ENCODE measurements at places on chromosomes 5 and 9.

- no peak for DNase-seq
Measured at GRCh38 chr9:107782789-107783188, 293.2 kb upstream of the KLF4 start.

GRCh38 chr9:107029146-107029545, 166.2 kb downstream of the ZNF462 start:
- no peak for DNase-seq

DNA sequence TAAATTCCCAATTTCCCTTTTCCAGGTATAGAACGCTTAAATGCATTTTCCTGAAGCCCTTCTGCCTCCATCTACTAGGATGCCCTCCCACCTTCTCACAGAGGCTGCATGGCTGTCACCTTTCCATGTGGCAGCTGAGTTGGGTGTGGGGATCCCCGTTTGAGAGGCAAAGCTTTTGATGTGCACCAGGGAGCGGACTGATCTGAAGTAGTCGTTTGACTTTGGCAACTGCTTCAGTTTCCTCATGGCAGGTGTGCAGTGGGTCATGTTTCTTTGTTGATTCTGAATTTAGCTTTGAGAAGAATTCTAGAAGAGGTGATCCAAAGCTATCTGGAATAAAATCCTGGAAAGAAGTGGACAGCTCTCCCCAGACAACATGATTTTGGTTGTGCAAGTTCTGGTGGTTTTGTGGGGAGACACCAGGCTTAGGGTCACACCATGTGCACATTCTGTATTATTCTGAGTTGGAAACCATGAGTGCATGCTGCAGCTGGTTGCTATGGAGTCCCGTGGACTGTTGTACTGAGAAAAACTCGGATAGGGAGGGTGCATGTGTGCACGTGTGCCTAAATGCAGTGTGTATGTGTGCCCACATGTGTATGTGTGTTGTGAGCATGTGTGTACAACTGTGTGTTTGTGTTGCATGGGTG, 63.5 kb downstream of the GADD45G start:
- DNase-seq: no peak

DNA sequence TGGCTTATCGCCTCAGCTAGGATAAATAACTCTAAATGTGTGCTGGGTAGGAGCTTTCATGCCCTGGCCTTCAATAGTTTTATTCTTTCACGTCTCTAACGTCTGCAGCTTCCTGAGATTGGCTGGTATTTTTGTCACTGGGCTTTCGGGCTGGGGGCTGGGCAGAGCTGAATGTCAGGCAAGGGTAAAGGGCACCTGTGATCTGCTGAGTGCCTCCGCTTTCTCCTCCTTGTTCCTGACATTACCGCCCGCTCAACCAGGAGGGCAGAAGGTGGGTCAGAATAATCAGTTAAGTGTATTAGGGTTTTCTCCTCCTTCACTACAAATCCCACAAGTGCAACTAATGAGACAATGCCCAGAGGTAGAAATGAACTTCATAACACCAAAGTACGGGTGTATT, 216.6 kb downstream of the TSSK1B start:
- DNase-seq: no peak

- no peak for DNase-seq
Measured at GRCh38 chr9:73223594-73223993, 71.9 kb downstream of the ANXA1 start.

- no peak for DNase-seq
Measured at GRCh38 chr9:127968042-127968441, 12.7 kb downstream of the EEIG1 start.

DNA sequence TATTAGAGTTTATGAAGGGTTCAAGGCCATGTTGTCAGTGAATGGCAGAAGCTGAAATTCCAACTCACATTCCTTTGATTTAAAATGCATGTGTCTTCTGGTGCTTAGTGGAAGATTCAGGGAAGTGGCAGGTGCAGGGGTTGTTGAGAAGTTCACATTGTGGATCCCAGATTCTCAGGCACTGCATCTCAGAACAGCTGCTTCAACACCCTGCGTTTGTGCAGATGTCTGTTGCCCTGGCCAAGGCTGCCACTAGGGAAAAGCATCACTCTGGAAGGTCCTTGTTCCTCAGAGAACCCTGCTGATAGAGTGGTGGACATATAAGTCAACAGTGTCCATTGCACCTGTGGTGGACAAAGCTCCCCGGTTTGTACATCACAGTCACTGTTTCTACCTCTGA, 162.7 kb downstream of the PAPPA start:
- DNase-seq: no peak

DNA sequence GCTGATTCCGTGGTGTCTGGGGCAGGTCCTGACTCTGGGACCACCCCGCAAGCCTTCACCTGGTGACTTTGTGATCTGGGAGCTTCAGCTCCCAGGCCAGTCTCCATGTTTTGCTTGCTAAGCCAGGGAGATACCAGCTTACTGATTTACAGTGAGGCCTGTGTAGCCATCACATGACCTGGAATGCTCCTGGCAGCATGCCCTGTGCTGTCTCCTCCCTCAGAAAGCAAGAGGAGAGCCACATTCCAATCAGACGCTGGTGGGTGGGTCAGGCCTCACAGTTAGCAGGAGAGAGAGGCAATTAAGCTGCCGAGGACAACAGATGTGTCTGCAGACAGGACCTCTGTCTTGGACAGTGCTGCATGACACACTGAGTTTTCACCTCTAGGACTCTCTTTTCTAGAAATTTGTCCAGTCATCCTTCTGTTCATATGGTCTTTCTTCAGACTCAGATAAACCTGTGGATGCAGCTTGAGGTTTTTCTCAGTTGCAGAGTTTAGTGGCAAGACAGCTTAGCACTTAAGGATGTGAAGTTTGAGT, 24.4 kb upstream of the GRPEL2 start:
- peak; percentile 52 for DNase-seq

GRCh38 chr9:118444403-118444802, 740.2 kb downstream of the TLR4 start:
- DNase-seq: no peak

DNA sequence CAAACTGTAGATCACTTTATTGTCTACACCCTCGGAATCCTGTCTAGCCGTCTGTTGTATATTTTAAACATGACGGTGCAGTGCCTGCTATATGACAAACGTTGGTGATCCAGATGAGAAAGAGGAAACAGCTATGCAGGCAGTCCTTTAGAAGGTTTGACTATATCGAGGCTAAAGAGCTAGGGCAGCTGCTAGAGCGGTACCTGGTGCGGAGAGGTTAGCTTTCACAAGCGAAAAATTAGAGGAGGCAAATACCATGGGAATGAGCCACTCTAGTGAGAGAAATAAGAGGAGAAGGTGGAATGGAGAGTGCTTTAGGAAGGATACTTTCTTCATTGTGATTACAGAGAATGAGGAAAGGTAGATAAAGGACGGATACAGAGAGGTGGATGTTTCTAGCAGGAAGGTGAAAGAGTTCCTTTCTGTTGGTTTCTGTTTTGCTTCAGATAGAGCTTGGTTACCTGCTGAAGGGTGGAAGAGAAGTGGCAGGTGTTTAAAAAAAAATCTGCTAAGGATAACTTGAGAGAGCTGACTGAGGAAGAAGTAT, 959 bp upstream of the FBXL17 start:
- DNase-seq: no peak

DNA sequence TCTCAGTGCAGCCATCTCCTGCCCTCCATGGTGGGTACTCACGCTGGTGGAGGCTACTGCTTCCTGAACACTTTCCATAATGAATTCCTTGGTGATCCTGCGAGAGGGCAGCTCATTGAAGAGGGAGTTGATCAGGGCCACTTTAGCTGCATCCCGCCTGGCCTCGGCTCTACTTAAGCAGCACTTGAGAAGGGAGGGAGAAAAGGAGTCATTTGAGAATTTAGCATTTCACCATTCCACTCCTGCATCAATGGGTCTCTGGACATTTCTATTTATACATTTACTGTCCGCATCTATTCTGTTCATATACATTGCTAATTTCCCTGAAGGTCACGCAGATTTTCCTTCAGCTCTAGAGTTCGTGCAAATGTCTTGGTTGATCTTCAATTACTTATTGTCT, 35.1 kb downstream of the LIX1 start:
- DNase-seq: no peak

- no peak for DNase-seq
Measured at GRCh38 chr9:17628624-17629023, 49.8 kb downstream of the SH3GL2 start.

Data from amygdala (tissue), 56 donors.